ENCODE measurements at places on chromosomes 5 and 9.
A peak's percentile ranks its signal among the peaks of the same experiment; 100 is the strongest.

- DNase-seq: peak; percentile 66
These were observed 7.2 kb upstream of the ABLIM3 start for GRCh38 chr5:149133795-149134777.

- peak; percentile 26 for DNase-seq
These were observed 67.3 kb upstream of the VCAN start for GRCh38 chr5:83404182-83404716.

DNA sequence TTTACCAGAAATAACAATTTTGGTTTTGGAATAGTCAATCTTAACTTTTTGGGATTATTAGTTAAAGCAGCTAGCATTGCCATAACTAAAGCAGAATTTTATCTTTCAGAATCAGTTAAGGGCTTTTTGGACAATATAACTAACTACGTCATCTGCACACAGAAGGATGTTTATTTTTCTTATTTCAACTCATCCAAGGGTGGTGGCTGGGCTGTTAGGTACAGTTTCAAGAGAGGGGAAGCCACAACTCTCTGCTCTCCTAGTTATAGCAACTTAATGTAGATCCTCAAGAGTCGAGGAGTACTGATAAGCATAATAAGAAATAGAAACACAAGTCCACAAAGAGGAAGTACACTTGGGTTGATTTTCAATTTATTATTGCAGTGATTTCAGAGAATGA is 65.6 kb downstream of the ANKRD55 start:
- DNase-seq: no peak

- DNase-seq: no peak
These were observed 260.6 kb downstream of the PSAT1 start for GRCh38 chr9:78557540-78557939.

- no peak for DNase-seq
These were observed 17.8 kb upstream of the SLCO4C1 start for GRCh38 chr5:102313912-102314311.

GRCh38 chr5:103909391-103909790 is 346.8 kb upstream of the NUDT12 start:
- DNase-seq: no peak

DNA sequence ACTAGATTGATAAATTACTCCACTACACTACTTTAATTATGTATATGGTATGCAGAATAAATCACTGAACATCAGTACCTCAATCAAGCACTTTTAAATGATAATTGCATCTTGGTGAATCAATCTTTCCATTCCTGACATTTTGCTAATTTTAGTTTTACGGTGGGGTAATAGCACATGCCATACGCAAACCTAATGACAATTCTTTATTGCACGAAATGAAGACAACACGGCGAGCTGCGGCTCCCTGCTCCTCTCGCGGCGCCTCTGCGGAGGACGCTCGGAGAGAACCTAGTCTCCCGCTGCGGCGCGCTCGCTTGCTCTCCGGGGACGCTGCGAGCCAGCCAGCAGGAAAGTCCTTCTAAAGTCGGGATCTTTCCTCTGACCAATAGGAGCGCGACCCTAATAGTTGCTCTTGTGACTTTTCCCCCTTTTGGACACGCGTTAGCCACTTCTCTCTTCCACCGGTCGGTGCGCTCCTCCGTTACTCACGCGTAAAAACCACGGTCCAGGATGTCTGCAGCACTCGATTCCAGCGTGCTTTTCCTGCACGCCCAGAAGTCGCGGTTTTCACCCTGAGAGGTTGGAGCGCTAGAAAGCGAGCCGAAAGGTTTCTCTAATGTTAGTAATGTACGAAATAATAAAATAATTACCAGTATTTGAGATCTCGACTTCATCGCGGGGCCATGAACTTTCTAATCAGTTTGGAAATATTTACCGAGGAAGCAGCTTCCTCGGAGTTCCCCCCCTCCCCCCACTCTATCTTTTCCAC is 1.0 kb upstream of the MEF2C start:
- DNase-seq: peak; percentile 85

DNA sequence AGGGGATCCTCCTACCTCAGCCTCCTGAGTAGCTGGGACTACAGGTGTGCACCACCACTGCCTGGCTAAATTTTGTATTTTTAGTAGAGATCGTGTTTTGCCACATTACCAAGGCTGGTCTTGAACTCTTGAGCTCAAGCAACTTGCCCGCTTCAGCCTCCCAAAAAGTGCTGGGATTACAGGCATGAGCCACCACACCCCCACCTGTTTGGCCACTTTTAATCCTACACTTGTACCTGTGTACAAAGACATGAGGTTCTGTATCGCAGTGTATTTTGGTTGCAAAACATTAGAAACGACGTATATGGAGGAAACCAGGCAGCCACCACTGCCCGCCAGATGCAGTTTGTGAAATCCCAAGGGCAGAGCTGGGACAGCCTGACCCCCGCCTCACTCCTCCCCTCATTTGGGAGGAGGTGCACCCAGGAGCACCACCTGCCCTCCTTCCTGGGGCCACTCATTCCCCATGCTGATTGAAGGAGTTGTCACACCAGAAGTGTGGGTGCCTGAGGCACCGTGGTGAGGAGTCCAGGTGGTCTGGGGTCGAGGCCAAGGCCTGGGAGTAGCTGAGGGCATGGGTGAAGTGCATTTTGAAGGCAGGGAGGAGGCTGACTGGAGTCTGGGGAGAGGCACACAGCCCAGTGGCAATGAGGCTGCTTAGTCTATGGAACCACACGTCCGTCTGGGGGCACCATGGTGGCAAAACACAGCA is 39.3 kb upstream of the OLFM1 start:
- DNase-seq: no peak

DNA sequence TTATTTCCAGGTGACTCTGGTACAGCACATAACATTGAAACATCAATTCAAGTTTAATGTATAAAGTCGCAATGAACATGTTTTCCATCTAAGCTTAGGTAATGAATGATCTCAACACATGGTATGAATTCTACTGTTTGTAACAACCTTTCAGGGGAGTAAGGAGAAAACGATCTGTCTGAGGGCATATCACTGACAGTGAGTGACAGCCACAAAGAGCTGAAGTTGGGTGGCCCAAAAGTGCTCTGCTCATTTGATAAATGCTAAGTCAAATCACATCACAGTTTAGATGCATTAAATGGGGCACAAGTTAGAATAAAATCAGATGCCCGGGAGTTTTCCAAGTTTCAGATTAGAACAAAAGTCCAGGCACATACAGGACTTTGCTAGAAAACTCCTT is 1.2 kb downstream of the FANCC start:
- no peak for DNase-seq

Measured in left ventricle myocardium superior (tissue), 1 donor.